ENCODE measurements at places on chromosomes 6 and 20.

GRCh38 chr20:17227219-17227575 is 357 bp downstream of the PCSK2 start:
- no peak for DNase-seq

DNA sequence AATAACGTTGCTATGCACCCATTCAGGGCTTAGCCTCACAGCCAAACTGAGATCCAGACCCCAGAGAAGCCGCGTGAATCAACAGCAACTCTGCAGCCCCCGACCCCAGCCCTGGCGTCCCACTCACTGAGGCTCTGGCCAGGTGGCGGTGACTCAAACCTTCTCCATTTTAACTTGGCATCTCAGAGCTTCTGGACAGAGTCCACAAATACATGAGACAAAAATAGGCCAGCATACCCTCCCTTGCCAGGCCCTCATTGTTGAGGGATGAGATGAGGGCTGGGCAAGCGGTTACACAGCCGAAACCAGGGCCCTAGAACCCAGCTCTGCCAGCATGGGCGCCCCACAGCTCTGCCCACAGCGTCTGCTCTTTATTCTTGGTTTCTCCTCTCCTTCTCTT is 118.4 kb downstream of the MYLK4 start:
- DNase-seq = no peak

GRCh38 chr20:21704408-21705385 is 767 bp upstream of the PAX1 start:
- DNase-seq = no peak

GRCh38 chr20:62977613-62978560 is 25.4 kb downstream of the SLC17A9 start:
- DNase-seq = peak; percentile 84

- DNase-seq = no peak
Measured at GRCh38 chr6:29908341-29908662, 34.0 kb upstream of the HLA-A start.

DNA sequence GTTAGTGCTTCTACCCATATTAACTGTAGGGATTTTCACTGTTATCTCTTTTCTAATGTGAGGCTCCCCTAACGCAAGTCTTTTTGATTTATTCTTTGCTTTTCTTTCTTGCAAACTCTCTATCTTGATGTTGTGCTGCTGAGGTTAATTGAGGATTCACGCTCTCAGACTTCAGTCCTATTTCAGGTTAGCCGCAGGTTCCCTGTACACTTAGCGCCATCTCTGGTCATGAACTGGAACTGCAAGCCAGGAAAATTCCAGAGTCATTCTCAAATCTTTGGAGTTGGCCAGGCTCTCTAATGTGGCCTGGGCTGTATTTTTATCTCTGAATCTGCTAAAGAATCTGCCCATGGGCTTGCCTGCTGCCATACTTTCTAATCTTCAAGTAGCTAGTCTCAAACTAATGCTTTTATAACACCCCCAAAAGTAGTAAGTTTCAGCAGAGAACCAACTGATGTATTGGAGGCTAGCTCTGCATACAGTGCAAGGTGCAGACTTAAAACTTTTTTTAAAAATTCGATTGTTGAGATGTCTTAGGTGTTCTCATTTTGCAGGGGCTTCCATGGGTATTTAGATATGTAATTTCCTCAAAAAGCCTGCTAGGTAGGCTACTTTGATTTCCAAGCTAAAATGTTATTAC is 91.1 kb upstream of the OPRM1 start:
- no peak for DNase-seq

DNA sequence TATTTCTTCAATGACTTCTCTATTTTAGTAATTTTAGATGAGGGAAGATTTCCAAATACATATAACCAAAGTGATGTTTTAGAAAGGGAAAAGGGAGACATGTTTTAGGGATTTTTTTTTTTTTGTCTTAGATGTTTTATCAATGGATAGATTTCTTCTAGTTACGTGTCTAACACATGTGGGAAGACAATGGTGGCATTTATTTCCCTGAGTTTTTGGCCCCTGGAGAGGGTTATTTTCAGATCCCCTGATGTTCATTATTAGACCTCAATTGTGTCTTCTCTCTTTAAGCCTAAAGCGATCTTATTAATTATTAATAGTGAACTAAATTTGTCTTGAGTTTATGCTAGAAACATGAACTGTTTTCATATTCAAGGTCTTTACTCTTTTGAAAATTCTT is 30.3 kb downstream of the TRMT11 start:
- DNase-seq = no peak

GRCh38 chr20:37296371-37296770 is 6.9 kb downstream of the MANBAL start:
- DNase-seq = no peak

- DNase-seq = no peak
Measured at GRCh38 chr6:97316978-97317377, 34.0 kb upstream of the MMS22L start.

DNA sequence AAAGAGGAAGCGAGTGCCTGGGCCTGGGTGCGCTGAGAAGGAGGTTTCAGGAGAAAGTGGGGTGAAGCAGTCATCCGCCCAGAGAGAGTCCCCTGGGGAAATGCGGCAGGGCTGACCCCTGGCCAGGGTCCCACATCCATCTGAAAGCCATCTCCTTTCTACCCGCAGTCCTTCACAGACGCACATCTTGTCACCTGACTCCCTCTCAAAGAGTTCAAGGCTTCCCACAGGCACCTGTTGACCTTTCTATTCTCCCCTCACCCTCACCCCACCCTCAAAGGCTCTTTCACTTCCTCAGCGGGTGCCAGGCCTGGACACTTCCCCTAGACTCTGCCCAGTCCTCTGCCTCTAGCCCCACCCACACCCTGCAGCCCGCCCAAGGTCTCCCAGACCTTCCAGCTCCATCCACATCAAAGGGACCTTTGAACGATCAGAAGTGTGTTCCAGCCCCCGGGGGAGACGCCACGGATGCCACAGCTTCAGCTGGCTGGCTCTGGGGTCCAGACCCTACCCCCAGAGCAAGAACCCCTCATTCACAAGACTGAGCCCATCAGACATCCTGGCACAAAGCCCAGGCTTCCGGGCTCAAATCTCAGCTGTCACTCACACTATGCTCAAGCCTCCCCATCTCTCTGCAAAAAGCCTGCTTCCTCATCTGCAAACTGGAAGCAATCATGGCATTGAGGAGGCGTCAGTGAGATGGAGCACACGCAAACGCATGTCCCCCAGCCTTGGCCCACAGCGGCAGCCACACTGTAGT is 2.1 kb downstream of the CTSZ start:
- no peak for DNase-seq

DNA sequence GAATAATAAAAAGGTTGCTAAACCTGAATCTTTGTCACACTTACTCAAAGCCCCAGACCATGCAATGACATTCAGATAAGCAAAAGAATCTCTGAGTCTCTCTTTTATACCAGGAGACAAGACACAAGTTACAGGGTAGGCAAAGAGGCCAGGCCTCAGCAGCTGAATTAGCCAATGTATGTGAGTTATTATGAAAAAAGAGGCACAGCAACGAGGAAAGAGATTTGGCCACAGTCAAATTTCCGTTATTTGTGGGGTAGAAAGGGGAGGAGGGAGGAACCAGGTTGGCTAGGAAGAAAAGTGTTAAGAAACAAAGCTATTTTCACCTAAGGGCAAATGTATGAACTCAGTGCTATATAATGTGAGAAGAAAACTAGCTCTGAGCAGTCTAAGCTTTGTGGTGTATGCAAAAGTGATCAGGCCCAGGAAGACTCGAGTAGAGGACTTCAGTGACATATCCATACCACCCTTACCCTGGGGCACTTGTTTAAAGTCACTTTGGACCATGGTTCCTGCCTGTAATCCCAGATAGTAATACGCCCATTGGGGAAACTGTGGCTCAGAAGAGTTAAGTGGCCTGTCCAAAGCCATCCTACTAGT is 19.1 kb downstream of the IPCEF1 start:
- DNase-seq = no peak

DNA sequence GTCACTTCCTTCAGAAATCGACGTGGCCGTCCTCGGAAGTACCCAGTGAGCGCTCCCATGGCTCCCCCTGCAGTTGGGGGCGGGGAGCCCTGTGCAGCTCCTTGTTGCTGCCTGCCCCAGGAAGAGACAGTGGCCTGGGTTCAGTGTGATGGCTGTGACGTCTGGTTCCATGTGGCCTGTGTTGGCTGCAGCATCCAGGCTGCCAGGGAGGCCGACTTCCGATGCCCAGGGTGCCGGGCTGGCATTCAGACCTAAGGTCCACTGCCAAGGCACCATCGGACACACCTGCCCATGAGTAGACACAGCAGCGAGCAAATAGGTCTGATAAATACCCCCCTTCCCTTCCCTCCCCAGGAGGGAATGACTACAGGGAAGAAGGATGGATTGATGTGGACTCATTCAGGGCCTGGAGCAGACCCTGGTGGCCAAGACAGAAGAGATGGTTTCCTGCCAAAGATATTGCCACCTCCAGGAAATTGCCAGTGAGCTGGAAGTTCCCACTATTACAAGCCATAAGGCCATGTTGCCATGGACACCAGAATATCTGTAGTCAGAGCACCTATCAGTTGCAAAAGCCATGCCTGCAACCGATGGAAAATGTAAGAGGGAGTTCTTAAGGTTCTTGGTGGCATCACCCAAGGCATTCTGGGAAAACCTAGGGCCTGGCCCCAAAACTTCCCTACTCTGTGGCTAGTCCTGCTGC is 4.2 kb downstream of the TCF19 start:
- DNase-seq = no peak

DNA sequence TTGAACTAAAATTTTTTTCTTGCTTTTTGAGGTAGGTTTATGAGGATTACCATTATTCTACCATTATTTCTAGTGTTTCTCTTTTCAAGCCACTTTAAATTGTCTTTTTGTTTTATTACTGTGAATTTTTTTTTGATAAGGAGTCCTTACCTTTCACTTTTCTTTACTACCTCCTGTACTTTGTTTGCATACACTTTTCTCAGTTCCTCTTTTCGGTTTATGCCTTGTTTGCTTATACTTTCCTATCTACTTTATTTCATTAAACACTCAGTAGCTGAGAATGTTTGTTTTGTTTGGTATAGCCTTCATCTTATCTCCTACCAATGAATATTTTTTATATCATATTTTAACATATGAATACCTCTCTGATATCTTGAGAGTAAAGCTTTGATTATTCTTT is 147.9 kb downstream of the TFAP2B start:
- DNase-seq = no peak

- no peak for DNase-seq
Measured at GRCh38 chr6:122476131-122476530, 4.5 kb upstream of the SERINC1 start.

DNA sequence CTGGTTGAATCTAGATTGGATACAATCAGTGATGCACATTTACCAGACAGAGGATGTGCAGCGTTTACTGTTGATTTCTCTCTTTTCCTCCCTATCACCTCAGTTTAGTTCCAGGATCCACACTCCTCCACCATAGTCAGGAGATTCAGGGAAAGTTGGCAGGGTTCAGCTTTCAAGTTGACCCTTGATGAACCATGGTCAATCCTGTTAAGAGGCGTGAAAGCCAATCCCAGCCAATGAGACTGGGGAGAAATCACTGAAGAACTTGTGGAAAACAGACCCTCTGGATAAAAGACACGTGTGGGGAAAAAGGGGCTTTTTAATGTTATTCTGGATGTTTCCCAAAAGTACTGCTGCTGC is 19.2 kb upstream of the SCP2D1 start:
- no peak for DNase-seq

DNA sequence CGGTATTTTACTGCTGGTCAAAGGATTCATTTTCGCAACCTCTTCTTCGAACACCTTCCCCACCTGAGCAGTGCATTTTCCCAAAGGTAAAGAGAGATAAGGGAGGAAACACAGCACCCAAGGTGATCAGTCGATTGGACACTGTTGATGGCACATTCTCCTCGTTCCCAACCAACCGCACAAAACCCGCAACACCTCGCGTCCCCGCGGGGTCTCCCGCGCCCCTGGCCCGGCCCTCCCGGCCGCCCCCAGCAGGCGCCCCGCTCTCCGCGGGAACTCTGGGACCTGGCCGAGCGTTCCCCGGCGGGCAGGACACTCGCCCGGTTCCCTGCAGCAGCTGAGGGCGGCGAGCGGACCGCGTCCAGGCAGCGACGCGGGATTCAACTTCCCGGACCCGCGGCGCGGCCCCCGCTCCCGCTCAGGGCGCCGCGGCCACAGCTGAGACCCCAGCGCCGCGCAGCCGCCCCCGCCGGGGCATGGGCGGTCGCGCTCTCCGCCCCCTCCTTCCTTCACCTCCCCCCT is 506 bp downstream of the RGS17 start:
- DNase-seq = no peak

DNA sequence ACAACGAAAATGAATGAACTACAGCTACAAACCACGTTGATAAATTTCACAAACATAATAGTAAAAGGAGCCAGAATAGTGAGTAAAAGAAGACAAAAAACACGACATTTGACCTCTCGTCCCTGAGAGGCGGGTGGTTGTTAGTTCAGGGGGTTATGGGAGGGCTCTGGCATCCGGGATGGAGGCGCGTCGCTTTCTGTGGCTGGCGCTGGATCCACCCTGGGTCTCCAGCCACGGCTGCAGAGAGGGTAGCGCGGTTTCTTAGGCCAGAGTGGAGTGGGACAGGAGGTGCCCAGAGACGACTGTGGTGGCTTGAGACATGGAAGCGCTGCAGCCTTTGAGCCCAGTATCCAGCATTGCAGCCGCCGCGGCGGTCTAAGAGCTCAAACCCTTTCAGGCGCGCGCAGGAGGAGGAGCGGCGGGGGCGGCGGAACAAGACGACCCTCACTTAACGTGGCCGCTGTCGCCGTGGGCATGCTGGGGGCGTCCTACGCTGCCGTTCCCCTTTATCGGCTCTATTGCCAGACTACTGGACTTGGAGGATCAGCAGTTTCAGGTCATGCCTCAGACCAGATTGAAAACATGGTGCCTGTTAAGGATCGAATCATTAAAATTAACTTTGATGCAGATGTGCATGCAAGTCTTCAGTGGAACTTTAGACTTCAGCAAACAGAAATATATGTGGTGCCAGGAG is 3.7 kb upstream of the ZSCAN23 start:
- DNase-seq = no peak

- DNase-seq = no peak
Measured at GRCh38 chr20:43531091-43531443, 23.6 kb downstream of the L3MBTL1 start.

GRCh38 chr6:4914420-4915159 is 89.2 kb downstream of the RPP40 start:
- no peak for DNase-seq

- DNase-seq = no peak
Measured at GRCh38 chr6:11731423-11731822, 47.2 kb downstream of the ADTRP start.

GRCh38 chr6:80325742-80326141 is 219.3 kb downstream of the BCKDHB start:
- no peak for DNase-seq

DNA sequence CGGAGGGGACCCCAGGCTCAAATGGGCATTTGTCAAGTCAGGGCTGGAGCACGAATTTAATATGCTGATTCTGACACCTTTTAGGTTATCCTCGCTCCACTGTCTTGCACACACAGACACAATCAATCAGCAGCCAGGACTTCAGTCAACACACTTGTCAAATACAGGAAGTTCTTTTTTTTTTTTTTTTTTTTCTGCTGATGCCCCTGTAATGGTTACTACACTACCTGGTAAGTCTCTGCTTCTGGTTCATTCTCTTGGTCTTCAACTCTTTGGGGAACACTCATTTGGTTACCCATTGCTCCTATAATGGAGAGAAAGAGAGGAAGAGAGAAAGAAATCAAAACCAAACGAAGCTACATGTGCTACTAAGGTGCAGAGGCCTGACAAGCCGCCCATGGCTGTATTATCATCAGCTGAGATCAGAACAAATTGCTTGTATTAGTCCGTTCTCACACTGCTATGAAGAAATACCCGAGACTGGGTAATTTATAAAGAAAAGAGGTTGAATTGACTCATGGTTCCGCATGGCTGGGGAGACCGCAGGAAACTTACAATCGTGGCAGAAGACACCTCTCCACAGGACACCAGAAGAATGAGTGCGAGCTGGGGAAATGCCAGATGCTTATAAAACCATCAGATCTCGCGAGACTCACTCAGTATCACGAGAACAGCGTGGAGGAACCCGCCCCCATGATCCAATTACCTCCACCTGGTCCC is 11.8 kb downstream of the BCAS1 start:
- no peak for DNase-seq
